Common myeloid progenitor, CD34-positive (primary cell): ENCODE measurements at places on chromosomes 4 and X.
A peak's percentile ranks its signal among the peaks of the same experiment; 100 is the strongest.

DNA sequence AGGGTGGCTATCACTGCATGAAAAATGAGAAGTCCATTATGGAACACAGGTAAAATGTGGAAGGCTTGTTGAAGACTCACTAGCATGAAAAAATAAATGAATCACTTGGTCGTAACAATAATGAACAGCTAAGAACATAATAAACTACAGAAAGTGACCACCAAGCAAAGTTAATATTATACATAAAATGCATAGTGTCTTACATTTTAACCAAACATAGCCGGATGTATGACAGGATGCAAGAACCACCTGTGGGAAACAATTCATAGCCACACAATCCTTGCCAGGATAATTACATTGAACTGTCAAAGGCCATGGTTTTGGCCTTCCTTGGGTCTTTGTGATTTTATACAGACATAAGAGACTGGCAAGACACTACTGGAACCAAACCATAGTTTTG lies 81.9 kb upstream of the ATXN3L start:
- DNase-seq = no peak

GRCh38 chr4:26692014-26692726 lies 108.3 kb downstream of the TBC1D19 start:
- no peak for DNase-seq

DNA sequence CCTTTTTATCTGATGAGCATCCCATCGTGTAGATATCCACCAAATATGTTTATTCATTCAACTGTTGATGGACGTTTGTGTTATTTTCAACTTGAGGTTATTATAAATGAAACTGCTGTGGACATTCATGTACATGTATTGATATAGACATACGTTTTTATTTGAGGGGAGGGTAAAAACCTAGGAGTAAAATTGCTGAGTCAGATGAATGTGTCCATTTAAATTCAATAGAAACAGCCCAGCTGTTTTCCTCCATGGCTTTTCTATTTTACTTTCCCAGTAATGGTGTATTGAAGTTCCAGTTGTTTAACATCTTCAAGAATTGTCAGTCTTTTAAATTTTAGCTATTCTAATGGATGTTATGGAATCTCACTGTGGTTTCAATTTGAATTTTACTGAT lies 348.7 kb upstream of the GALNTL6 start:
- no peak for DNase-seq

DNA sequence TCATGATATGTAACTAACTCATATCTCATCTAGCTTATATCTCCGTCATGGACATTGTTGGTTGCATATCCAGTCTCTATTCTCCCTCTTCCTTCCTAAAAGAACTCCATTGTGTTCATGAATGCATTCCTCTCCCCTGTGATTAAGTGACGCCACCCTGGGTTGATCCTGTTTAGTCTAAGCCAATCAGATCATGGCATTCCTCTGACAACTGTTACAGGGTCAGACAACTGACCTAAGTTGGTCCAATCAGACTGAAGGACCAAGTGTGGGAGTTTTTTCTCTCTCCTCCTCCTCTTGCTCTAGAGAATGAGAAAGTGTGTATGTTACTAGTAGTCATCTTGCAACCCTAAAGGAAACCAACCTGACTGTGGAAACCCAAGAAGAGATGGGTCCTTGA lies 3.6 kb downstream of the APOO start:
- no peak for DNase-seq

DNA sequence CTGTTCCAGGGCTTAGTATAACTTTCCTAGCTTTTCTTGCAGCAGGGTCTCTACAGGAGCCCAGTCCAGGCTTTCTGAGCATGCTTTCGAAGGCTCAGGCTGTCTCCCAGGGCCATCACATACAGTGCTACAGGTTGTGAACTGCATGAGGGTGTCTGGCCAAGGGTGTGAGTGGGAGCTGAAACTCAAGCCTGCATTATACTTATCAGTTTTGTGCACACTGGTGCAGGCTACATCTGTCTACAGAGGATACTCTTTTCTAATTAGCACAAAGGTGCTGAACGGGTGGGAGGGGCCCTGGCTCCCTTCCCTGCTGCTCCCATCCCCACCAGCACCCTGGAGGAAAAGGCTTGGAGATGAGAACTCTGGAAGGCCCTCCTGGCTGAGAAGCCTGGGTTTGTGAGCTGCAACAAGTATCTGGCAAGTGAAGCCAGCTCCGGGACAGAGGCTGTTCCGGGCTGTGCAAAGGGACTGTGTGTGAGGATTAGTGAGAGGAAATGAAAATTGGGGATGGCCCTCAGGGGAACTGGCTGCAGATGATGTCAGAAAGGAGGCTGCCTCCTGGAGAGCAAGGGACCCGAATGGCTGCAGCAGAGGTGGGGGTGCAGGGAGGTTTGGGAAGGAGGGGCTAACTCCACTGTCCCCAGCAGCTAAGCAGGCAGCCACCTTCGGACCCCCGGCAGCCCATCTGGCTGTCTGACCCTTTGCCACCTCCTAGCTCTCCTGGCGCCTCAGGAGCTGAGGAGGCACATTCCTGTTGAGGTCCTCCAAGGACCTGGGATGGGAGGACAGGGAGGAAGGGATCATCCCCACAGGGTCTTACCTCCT lies 68.5 kb downstream of the EFNB1 start:
- DNase-seq = peak; percentile 23

DNA sequence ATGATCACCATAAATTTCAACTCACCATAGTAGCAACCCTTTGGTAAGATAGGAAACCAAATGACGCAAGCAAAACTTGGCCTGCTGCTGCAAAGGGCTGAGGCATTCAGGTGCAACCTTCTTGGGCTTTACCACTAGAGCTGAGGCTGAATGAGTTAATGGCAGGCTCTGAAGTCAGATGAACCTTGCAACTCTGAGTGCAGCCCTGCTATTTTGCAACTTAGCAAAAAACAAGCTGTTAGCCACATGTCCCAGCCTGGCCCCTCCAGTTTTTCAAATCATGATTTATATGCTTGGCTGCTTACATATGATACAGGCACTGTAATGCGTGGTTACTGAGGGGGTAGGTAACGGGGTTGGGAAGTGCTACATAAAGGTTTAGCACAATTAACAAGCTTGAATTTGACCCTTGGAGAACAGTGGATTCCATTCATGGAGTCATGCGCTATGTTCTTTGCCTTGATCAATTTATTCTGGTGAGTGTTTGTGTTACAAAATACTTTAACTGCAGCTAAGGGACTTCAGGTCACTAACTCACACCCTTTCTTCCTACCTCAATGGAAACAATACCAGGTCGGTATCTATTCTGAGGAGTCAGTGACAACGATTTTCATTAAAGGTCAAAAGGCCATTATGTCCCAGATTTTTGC lies 80.5 kb upstream of the PPARGC1A start:
- no peak for DNase-seq

GRCh38 chr4:40576651-40577480 lies 52.8 kb downstream of the RBM47 start:
- peak; percentile 98 for DNase-seq

DNA sequence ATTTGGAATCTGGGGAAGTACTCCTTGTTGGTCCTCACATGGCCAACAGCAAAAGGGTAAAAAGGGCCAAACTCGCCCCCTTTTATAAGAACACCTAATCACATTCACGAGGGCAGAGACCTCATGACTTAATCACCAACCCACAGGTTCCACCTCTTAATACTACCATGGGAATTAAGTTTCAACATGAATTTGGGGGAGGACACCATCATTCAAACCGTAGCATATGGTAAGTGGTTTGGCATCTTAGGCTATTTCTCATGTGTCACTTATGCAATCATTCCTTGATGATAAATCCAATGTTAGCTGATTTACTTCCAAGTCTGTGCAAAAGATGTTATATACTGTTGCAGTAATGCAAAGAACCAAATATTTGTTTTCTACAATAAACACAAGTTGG lies 302.9 kb upstream of the FAM241A start:
- no peak for DNase-seq

DNA sequence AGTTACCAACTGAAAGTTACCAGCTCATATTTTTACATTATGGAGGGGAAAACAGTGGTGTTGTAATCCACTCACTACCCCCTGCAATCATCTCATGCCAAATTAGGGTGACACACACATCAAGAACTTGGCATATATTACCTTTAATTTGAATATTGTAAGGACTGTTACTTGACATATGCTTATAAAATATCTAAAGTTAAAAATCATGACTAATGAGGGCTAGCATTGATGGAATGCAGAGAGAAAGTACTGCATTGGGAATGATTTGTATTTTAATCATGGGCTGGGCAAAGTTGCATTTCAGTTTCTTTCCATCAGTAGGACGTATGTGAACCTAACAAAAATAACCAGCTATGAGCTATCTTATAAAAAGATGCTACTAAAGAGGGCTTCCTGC lies 517.5 kb upstream of the GRIA3 start:
- DNase-seq = no peak

DNA sequence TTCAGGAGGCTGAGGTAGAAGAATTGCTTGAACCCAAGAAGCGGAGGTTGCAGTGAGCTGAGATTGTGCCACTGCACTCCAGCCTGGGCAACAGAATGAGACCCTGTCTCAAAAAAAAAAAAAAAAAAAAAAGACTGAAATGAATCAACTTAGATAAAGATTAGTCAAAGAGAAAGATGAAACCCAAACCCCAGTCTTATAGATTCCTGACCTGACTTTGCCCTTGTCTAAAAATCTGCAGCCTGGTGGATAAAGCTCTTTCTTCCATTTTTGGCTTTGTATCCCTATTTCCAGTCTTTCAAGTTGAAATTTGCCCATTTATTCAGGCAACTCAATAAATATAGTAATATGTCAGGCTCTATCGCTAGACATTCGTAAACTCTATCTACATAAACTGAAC lies 39.3 kb upstream of the SPINK2 start:
- no peak for DNase-seq

DNA sequence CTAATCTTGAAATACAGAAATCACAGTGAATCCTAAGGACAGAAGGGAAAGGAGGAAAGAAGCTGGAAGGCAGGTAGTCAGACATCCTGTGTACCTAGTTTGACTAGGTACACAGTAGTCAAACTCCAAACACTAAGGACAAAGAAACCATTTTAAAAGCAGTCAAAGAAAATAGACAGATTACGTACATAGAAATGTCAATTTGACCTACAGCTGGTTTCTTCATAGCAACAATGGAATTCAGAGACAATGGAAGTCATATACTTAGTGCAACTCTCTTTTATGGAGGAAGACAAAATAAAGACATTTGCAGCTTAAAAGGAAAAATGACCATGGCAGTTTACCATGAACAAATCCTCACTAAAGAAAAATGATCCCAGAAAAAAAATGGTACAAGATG lies 79.0 kb downstream of the NEUROG2 start:
- no peak for DNase-seq
